ENCODE measurements at places on chromosomes 6 and 20.

DNA sequence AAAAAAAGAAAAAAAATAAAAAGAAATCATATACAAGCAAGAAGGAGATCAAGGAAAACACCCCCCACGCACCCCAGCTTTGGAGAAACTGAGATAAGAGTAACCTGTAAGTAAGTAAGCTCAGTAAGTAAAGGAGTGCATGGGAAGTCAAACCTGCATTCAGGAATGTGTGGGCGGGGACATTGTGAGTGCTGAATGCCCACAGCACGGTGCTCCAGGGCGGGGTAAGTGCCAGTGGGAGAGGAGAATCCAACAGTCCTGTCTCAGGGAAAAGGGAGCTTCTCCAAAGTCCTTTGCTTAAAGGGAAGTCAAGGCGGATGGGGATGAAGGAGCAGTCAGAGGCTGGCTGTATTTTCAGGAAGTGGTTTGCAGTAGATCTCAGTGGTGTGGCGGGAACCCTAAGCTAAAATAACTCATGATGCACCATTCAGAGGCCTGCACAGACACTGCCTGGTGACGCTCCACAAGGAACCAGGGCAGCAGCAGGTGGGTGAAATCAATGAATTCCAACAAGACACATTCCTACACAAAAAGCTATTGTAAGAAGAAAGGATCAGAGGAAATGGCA is 368.0 kb downstream of the QKI start:
- DNase-seq, result no peak

GRCh38 chr6:147750413-147750812 is 241.9 kb downstream of the SAMD5 start:
- DNase-seq, result no peak

DNA sequence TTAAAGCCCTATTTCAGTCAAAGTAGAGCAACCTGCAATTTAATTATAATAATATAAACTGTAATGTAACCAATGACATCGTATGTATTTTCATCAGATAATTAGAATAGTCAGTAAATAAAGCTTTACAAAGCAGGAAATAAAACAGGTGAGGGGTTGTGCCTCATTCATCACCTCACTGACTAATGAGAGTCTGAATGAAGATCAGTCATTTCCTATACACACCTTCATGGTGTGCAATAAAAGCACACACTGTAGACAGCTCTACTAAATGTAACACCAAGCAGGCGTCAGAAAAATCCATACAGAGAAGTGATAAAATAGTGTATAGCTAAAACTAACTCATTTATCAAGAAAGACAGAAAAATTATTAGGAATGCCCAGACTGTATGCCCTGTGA is 105.9 kb downstream of the MAN1A1 start:
- no peak for DNase-seq

- DNase-seq, result no peak
Observed at GRCh38 chr6:168650671-168651111, 209.7 kb downstream of the SMOC2 start.

GRCh38 chr20:19783966-19784401 is 25.9 kb downstream of the RIN2 start:
- DNase-seq, result no peak

All from T-helper 9 cell (primary cell).